OCI-M1 (cell line): ENCODE measurements at places on chromosomes 4 and X.

DNA sequence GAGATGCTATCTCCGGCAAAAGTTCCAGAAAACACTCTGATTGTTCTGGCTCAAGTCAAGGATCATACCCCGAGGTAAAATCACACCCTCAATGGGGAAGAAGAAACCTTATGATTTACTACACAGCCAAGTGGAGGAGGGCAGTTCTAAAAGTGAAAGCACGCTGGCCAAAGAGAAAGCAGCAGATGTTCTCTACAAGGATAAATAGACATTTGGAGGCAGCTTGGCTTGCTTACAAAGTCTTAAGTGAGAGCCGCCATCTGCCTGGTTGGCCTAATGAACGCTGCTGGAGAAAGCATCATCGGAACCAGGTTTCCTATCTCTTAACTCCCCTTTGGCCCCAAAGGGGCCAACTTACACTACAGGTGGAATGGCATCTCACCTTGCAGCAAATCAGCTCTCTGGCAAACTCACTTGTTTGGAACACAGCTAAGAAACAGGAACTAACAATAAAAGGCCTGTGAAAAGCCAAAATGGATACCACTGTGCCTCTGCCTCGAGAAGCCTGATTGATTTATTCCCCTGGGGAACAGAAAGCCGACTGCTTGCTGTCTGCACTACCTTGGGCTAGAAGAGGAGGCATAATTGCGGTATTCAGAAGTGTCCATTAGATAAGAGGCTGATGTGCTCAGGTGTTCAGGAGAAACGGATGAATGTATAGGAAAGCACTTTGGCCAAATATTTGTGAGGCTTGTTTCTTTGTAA is 22.8 kb downstream of the FRAS1 start:
- peak; percentile 58 for DNase-seq

GRCh38 chr4:44670506-44671199 is 7.6 kb upstream of the GUF1 start:
- DNase-seq, result no peak

DNA sequence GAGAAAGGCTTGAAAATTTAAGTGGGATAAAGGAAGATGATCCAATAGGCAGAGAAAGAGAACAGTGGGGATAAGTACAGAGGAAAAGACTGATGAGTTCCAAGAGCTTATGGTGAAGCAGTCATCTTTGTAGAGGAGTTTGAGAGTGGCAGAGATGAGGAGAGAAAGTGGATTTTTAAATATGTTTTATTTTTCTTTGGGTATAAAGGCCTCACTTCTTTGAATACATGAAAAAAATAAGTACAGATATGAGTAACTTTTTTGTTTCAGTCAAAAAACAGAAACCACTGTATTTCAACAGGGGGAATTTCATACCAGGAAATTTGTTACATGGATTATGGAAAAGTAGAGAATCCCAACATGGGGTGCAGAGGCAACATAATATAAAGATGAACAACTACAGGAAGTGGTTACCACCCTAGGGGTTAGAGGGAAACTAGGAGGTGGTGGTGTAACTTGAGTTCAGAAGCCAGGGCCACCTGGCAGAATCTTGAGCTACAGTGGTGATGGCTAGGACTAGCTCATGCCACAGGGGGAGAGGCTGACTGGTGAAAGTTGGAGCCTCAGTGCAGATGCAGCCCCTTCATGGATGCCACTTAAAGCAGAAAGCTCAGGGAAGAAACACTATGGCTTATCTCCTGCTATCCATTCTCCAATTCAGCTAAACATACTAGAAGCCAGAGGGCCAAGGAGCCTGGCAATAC is 3.4 kb upstream of the CYBB start:
- DNase-seq, result no peak

DNA sequence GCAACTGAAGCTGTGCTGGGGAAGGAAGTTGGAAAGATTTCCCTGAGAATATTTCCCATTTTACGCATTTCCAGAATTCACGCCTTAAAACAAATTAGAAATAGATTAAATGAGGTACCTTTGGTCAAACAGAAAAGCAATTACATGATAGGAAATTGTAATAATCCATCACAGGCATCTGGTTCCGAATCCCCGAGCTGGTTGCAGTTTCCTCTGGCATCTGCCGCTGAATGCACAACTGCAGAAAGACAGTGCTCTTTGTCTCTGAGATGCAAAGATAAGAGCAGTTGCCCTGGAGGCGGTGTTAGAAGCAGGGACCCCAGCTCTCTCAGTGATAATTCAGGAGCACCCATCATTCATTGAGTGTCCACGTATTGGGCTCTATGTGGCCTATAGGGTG is 224.4 kb downstream of the LDB2 start:
- DNase-seq, result no peak

GRCh38 chrX:151153086-151153485 is 23.3 kb upstream of the GPR50 start:
- peak; percentile 6 for DNase-seq

GRCh38 chr4:177945268-177945667 is 503.0 kb upstream of the AGA start:
- no peak for DNase-seq

- DNase-seq, result no peak
Measured at GRCh38 chr4:8707045-8707781, 114.6 kb downstream of the CPZ start.

GRCh38 chrX:124388562-124388961 is 42.2 kb downstream of the SH2D1A start:
- DNase-seq, result peak; percentile 80

- no peak for DNase-seq
Measured at GRCh38 chr4:55172694-55173287, 47.4 kb upstream of the KDR start.

DNA sequence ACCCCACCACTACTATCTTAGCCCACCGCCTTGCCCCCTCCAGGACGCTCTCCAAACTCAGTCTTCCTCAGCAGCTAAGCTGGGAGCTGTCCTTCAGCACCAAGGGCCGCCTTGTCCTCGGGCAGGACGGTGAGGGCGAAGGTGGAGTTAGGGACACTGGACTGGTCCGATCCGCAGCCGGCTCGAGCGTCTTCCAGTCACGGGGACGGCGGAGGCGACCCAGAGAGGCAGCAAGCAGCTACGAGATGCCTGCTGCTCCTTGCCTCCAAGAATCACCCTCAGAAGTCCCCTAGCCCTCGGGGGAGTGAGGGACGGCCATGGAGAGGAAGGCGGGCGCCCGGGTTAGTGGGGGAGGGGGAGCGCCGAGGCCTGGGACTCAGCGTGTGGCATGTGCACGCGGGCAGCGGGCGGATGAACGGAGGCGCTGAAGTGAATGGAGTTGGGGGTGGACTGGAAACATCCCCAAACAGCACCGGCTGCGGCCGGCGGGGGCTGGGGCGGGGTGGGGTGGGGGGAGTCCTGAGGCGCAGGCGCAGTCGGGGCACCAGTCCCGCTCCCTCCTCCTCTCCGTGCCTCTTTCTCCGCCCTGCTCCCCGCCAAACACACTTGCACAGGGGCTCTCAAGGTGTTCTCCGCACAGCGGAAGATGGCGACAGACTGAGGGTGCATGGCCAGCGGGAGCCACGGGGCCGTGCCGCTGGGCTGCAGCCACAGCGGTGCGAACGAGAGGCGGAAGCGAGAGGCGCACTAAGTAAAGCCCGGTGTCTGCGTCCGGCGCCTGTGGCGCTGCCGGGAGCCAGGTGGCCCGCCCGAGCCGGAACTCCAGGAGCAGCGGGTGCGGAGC is at the start of gene NALF2:
Gene NALF2, plus strand, starts transcription at position 545 of the 844 bp plus-strand sequence. CDS start 957 bp downstream, outside the sequence.
- DNase-seq, result no peak

GRCh38 chrX:120769576-120770341 is 105.9 kb downstream of the CT47B1 start:
- DNase-seq, result peak; percentile 70

- DNase-seq, result no peak
Measured at GRCh38 chrX:4850312-4850711, 1136.9 kb upstream of the PRKX start.
